ENCODE measurements at places on chromosomes 12 and 14. TPM values are rescaled to one million over a fixed set of nuclear protein-coding genes. Genes with fewer than 3 reads are reported as not detected.

DNA sequence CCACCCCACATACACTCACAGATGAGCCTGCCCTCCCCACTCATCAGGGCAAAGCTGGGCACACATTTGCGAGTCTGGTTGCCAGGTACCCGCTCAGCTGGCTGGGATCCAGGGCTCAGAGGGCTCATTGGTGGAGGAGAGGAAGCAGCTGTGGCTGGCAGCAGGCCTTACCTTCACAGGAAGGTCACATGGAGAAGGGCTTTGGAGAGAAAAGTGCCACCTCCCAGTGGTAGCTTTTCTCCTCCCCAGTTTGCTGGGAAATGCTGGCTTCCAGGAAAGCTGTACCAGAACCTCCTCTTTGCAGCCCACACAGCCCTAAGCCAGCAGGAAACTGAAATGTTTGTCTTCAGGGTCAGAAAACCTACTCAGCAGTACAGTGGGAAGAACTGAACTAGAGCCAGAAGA lies 55.6 kb downstream of the LGMN start:
- H3K36me3 ChIP-seq, result peaks cover 3% of the 10 kb centered on the region
- peaks cover 11% of the 10 kb centered on the region for H3K4me1 ChIP-seq
- H3K27me3 ChIP-seq, result peaks cover 6% of the 10 kb centered on the region
- H3K4me3 ChIP-seq, result peak overlapping the region; percentile 40
- DNase-seq, result peak; percentile 89
- H3K27ac ChIP-seq, result no peak overlapping the region

NRXN3 gene
- 1.8 TPM for total RNA-seq

GRCh38 chr12:3596703-3597415 lies 105.9 kb downstream of the PRMT8 start:
- H3K27me3 ChIP-seq, result peaks cover 15% of the 10 kb centered on the region
- no peak overlapping the region for H3K27ac ChIP-seq
- H3K4me1 ChIP-seq, result no peaks in the 10 kb centered on the region

DNA sequence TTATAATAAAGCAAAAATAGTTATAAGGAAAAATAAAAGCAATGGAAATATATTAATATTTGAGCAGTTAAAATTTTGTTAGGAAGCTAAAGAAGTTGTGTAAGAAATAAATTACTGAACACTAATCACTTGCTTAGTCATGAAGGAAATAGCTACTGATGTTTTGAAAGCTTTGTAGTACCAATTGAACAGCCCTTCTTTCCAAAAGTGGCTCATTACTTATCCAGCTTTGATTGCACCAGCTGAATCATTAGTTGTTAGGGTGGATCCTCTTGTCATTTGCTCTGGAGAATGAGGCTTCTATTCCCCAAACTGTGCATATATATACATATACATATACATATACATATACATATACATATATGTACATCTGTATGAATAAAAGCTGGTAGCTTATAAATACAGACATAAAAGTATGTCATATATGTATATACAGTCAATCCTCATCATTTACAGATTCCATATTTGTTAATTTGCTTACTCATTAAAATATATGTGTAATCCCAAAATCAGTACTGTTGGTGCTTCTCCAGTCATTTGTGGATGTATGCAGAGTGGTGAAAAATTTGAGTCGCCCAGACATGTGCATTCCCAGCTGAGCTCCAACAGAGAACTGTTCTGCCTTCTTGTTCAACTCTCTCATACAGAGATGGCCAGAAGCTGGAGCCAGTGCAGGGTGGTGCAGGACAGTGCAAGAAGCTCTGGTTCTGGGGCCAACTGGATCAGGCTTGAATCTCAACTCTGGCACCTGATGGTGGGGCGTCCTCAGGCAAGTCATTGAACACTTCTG lies 214.1 kb downstream of the RPAP3 start:
- H3K36me3 ChIP-seq, result no peaks in the 10 kb centered on the region
- peaks cover 29% of the 10 kb centered on the region for H3K27me3 ChIP-seq
- H3K4me3 ChIP-seq, result no peak overlapping the region
- no peaks in the 10 kb centered on the region for H3K4me1 ChIP-seq

DNA sequence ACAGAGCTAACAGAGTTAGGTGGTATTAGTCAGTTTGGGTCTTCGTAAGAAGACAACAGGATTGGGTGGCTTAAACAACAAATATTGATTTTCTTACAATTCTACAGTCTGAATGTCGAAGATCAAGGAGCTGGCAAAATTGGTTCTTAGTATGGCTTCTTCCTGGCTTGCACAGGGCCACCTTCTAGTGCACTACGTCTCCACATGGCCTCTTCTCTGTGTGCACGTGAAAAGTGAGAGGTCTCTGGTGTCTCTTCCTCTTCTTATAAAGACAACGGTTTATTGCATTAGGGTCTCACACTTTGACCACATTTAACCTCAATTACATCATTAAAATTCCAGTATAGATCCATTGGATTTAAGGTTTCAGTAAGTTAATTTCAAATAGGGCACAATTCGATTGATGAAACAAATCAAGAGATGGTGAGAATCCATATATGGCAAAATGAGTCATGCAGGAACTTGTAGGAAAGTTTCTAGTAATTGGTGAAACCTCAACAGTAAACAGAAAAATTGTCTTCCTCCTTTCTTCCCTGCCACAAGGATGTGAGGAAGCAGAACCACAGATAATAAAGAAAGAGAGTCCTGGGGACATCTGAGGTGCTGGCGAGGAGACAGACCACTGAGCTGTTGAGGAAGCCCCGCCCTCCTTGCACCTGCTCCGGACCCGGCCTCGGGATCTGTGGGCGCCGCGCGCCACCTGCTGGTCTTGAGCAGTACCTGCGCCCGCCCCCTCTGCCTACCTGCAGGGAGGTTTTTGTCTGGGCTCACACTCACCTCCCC lies 846.7 kb downstream of the TMEM121 start:
- no peak overlapping the region for H3K27ac ChIP-seq
- no peak overlapping the region for H3K4me3 ChIP-seq
- H3K4me1 ChIP-seq, result no peaks in the 10 kb centered on the region
- no peaks in the 10 kb centered on the region for H3K27me3 ChIP-seq
- no peak for DNase-seq

BTG1 gene
- total RNA-seq, result 23.6 TPM

GRCh38 chr12:124550123-124551089 lies 17.0 kb downstream of the NCOR2 start:
- H3K27me3 ChIP-seq, result no peaks in the 10 kb centered on the region
- no peaks in the 10 kb centered on the region for H3K36me3 ChIP-seq
- H3K27ac ChIP-seq, result peak overlapping the region; percentile 49
- peak; percentile 80 for DNase-seq
- H3K4me1 ChIP-seq, result peaks cover 45% of the 10 kb centered on the region

GRCh38 chr14:103194256-103195045 lies 71.2 kb downstream of the TNFAIP2 start:
- H3K27me3 ChIP-seq, result peaks cover 20% of the 10 kb centered on the region
- H3K27ac ChIP-seq, result no peak overlapping the region
- DNase-seq, result no peak

- H3K36me3 ChIP-seq, result no peaks in the 10 kb centered on the region
- H3K4me1 ChIP-seq, result no peaks in the 10 kb centered on the region
- no peaks in the 10 kb centered on the region for H3K27me3 ChIP-seq
- DNase-seq, result no peak
- H3K27ac ChIP-seq, result no peak overlapping the region
These were observed 13.7 kb downstream of the MYBPC1 start for GRCh38 chr12:101608301-101609133.

Measured in osteoblast (primary cell).